ENCODE measurements at places on chromosomes 5 and 9.

DNA sequence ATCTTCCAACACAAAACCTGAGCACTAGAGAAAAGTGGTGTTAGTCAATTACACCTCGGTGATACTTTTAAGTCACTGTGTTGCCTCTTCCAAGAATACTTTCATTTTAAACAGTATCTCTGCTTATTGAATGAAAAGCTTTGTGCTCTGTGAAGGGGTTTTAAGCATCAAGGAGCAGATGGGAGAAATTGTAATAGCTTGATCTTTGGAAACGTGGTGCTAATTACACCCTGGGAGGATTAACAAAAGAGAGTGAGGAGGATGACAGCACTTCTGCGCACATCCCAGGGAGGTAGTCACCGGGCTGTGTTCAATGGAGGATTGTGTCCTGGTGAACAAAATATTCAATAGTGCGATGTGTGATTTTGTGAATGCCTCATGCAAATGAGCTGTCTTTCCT lies 477.4 kb upstream of the ADAMTS16 start:
- DNase-seq: no peak

- DNase-seq: no peak
Observed at GRCh38 chr9:123090198-123090896, 56.9 kb downstream of the GPR21 start.

DNA sequence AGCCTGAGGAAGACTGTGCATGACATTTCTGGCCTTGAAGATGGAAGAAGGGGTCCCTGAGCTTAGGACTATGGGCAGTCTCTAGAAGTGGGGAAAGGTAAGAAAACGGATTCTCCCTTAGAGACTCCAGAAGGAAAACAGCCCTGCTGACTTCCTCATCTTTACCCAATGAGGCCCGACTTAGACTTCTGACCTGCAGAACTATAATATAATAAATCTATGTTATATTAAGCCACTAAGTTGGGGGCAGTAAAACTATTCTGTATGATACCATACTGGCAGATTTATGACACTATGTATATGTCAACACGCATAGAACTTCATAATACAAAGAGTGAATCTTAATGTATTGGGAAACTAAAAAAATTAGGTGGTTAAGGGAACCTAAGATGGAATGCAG lies 422.0 kb downstream of the PLK2 start:
- no peak for DNase-seq

DNA sequence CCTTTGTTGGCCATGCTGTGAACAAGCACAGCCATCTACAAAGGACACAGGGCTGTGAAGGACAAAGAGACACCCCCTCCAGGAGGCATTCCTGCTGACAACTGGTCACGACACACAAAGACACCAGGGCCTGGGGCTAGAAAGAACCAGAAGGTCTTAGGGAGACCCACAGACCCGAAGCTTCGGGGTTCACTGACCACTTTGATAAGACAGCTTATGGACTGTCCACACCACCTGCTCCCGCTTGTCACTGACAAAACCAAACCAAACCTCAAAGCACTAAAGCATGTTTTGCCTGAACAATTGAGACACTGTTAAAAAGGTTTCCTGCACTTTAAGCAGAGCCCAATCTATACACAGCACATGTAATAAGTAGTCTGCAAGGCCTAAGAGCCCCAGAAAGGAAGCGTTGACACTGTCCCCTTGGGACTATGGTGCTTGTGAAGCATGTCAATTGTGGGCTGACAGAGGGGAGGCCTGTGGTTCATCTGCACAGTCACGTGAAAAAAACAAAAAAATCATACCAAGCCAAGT lies 185.0 kb downstream of the GAPVD1 start:
- no peak for DNase-seq

DNA sequence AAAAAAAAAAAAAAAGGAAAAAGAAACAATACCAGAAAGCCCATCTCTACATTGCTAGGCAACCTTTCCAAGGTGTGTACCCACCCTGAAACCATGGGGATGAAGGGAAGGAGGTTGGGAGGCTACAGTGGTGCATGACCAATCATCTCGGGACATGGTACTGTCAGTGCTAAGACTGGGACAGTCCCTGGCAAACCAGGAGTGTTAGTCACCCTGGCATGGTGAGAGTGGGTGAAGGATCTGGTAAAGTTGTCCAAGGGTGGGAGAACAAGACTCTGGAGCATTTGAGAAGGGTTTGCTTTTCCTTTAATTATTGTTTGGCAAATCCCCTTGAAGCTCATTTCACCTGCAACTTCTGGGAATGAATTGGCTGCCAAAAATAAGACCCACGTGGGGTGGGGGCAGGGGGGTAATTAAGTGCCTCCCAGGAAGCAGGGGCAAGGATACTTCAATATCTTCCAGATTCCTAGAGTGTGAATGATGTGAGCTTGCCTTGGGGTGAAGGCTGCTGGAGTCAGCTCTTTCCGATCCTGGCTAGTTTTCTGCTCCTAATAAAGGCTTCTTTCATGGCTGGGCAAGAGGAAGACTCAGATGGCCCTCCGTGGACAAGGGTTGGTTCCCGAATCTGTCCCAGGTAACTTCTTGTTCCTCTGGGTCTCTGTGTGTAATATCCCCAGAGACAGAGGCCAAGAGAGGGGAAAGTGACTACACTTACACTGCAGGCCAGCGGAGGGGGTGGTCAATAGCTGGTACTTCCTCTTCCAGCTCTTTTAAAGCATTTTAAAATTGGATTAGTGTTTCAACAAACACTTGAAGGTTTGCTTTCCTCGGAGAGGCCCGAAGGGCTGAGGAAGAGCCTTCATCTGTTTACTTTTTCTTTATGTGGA lies 61.6 kb upstream of the SPRY4 start:
- DNase-seq: no peak

Data from LNCaP clone FGC (cell line).